ENCODE measurements at places on chromosomes 16 and 17.

DNA sequence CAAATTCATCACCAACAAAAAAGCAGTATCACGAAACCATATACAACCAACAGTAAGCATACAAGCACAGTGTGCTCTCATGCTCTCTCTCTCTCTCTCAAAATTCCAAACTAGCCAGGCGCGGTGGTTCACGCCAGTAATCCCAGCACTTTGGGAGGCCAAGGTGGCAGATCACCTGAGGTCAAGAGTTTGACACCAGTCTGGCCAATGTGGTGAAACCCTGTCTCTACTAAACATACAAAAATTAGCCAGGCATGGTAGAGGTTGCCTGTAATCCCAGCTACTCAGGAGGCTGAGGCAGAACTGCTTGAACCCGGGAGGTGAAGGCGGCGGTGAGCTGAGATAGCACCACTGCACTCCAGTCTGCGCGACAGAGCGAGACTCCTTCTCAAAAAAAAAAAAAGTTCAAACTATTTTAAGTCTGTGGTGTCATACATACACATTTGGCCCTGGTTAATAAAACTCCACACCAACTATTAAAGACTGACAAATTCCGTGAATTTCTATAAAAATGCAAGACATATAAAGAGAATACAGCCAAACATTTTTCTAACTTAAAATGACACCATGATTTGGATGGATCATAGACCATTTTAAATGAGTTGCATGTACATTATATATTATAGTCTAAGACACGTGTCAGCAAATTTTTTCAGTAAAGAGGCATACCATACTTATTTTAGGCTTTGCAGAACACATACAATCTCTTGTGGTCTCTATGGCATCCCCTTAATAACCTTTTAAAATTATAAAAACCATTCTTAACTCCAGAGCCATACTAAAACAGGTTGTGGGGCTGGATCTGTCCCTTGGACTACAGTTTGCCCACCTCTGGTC is 30.9 kb downstream of the GLG1 start:
- no peak for DNase-seq

DNA sequence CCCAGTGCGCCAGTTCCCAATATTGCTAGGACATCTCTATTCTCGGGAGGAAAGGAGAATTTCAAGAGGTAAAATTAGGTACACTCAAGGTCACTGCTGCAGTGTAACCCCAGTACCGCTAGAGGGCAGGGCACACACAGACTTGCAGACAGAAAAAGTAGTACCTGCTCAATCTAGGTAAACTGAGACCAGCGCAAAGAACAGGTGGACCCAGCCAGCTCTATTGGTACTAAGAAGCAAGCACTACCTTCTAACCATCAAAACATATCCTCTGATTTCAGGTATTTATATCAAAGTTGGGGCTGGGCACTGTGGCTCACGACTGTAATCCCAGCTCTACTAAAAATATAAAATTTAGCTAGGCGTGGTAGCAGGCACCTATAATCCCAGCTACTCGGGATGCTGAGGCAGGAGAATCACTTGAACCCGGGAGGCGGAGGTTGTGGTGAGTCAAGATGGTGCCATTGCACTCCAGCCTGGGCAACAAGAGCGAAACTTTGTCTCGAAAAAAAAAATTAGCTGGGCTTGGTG is 3.6 kb upstream of the WDR81 start:
- peak; percentile 48 for DNase-seq

GRCh38 chr17:4472286-4472685 is 26.4 kb upstream of the SPNS2 start:
- no peak for DNase-seq

DNA sequence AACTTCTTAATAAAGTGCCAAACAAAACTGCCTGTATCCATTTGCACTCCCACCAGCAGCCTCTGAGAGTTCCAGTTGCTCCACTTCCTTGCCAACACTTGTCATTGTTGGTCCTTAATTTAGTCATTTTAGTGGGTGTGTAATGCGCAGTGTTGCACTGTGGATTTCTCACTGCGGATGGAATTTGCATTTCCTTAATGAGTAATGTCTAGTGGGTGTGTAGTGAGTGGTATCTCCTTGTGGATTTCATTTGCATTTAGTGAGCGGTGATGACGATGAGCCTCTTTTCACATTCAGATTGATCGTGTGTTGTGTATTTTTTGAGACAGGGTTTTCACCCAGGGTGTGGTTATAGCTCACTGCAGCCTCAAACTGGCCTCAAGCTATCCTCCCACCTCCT is 4.1 kb upstream of the MSLN start:
- DNase-seq: no peak

GRCh38 chr17:3910420-3911270 is 5.6 kb downstream of the P2RX1 start:
- DNase-seq: no peak

DNA sequence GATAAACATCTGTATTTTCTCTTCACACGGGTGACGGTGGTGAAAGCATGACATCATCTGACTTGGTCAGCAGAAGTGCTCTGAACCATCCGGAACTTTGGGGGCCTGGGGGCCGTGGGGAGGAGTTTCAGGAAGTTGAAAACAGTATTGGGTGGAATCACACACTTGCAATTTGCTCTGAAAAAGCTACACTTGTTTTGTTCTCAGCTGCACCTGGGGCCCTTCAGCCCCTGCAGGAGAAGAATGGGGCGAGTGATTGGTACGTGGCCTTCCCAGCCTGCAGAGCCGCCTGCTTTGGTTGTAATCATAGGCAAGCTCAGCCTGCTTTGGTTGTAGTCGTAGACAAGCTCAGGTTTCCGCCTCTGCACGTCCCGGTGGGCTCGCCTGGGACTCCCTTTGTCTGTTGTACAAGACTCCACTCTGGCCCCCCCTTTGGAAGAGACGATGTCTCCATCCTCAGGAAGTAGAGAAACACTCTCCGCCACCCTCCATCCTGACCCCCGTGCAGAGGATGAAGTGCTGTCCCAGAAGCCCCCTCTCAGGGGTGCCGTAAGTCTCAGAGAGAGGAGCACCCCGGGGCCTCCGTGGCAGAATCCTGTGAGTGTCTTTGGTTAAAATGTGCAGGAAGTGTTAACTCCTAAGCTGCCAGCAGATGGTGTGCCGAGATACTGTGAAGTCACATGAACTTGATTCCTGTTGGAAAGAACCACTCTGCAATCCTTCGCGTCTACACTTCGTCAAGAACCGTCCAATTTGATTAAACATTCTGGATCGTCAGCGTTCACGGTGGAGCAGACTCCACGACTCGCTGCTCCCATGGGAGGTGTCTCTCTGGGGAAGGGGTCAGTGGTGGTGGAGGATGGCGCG is 5.4 kb downstream of the BANP start:
- DNase-seq: no peak

- no peak for DNase-seq
Observed at GRCh38 chr17:64245218-64246145, 17.6 kb downstream of the TEX2 start.

GRCh38 chr17:7848131-7848579 is 6.7 kb upstream of the TMEM88 start:
- no peak for DNase-seq

DNA sequence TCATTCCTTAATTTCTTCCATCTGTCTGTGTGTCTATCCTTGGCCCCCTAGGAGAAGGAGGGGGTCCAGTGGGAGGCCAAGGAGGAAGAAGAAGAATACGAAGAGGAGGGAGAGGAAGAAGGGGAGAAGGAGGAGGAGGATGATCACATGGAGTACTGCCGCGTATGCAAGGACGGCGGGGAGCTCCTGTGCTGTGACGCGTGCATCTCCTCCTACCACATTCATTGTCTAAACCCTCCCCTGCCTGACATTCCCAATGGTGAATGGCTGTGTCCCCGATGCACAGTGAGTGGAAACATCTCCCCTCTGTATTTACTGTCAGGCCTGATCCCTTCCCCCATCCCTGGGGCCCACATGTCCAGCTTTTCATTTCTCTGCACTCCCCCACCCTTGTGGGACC is 6.3 kb downstream of the CHD3 start:
- no peak for DNase-seq

GRCh38 chr17:82844796-82845162 is 5.0 kb upstream of the ZNF750 start:
- peak; percentile 6 for DNase-seq

DNA sequence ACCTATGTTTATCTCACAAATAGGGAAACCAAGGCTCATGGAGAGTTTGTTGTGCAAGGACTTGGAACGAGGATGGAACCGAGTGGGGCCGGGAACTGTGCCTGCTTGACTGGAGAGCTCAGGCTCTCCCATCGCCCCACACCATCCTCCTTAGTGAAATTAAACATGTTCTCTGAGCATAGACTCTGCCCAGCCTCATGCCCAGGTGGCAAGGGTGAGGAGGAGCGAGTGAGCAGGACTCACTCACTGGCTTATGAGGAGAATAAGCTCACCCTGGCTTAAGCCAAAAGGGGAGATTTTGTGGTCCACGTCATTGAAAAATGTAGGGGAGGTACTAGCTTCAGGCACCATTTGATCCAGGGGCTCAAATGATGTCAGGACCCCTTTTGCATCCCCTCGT is 44.8 kb downstream of the NKD1 start:
- DNase-seq: no peak

DNA sequence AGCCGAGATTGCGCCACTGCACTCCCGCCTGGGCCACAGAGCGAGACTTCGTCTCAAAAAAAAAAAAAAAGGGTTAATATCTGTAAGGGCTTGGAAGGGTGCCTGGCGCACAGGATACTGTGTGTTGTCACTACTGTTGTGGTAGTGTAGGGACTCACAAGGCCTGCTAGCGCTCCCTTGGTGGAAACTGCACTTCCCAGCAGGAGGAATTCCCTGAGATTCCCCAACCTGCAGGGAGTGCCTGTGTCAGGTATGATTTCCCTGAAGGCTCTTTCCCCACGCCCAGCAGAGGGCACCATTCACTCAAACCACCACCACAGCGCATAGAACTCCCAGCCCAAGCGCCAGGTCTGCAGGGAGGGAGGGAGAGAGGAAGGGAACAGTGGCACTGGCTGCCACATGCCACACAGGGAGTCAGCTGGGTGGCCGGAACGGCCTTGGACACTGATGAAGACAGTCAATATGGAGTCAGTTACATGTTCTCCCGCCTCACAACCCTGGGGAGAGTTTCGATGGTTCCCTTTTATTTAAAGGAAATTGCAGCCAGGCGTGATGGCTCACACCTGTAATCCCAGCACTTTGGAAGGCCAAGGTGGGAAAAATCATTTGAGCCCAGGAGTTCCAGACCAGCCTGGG is 32.7 kb upstream of the CDH1 start:
- peak; percentile 79 for DNase-seq

- no peak for DNase-seq
Observed at GRCh38 chr17:74872313-74873036, at the start of gene FDXR. TSS of gene FDXR (minus strand) at chr17:74872994. CDS start at chr17:74872944, 50 bp downstream.

DNA sequence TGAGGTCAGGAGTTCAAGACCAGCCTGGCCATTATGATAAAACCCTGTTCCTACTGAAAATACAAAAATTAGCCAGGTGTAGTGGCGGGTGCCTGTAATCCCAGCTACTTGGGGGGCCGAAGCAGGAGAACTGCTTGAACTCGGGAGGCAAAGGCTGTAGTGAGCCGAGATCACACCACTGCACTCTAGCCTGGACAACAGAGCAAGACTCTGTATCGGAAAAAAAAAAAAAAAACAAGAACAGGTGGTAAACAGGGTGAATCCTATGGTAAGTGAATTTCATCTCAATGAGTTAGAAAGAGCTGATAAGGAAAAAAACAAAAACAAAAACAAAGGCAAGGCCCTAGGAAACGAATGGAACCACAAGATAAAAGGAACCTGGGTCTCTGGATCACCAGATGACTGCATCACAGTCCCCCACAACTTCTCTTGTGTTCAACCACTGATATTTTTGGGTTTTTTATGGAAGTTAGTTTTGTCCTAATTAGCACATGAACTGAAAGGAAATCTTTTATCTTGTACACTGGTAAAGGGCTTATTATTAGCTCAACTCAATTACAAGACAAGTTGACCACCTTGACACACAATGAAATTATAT is 21.0 kb downstream of the GLG1 start:
- no peak for DNase-seq

GRCh38 chr17:59093702-59094231 is 12.9 kb downstream of the TRIM37 start:
- DNase-seq: no peak

Data from NCI-H1092 treated with DMSO at 0.1 percent for 48 hours (cell line).